ENCODE measurements at places on chromosomes 5 and 9.

DNA sequence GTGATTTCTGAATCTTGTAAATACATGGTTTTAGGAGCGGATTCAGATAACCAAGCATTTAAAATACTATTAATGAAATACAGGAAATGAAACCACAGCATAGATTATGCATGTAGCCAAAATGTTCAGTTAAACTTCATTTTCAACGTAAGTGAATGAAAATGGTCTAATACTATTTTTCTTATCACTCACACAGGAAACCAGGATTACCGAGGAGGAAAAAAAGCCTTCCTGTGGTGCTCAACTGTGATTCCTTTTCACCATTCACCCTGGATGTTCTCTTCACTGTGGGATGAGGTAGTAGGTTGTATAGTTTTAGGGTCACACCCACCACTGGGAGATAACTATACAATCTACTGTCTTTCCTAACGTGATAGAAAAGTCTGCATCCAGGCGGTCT lies 83.4 kb upstream of the ZNF169 start:
- no peak for DNase-seq

DNA sequence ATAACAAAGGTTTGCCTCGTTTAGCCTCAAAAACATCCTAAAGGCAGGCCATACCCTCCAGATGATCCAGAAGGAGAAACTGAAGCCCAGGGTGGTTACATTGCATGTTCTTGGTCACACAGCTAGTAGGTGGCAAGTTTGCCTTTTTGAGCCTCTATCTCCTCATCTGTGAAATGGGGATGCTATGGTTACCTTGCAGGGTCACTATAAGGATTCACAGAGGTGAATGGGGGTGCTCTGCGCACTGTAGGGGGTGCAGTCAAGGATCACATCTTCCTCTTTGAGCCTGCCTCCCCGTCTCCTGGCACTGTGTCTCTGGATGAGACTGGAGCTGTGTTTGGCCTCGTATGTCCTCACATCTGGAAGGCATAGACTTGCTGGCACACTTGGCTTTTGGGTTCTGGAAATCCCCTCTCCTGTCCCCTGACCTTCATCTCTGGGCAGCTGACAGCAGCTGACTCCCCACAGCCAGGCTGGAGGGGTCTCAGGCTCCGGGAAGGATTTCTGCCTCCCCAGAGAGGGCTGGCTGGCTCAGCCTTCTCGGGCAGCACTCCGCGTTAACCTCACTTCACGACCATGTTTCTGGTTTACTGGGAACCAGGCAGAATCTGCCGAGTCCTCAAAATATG lies 167.7 kb downstream of the RGS3 start:
- DNase-seq, result no peak

- no peak for DNase-seq
Observed at GRCh38 chr5:155529362-155529761, 515.8 kb downstream of the KIF4B start.

- DNase-seq, result no peak
Observed at GRCh38 chr5:1881098-1881572, 1.6 kb downstream of the IRX4 start.

- DNase-seq, result no peak
Observed at GRCh38 chr5:122398016-122398415, 86.0 kb downstream of the SNCAIP start.

GRCh38 chr5:67612961-67613360 lies 416.4 kb upstream of the CD180 start:
- DNase-seq, result no peak

- no peak for DNase-seq
Observed at GRCh38 chr5:97548739-97549080, 365.7 kb upstream of the RIOK2 start.

DNA sequence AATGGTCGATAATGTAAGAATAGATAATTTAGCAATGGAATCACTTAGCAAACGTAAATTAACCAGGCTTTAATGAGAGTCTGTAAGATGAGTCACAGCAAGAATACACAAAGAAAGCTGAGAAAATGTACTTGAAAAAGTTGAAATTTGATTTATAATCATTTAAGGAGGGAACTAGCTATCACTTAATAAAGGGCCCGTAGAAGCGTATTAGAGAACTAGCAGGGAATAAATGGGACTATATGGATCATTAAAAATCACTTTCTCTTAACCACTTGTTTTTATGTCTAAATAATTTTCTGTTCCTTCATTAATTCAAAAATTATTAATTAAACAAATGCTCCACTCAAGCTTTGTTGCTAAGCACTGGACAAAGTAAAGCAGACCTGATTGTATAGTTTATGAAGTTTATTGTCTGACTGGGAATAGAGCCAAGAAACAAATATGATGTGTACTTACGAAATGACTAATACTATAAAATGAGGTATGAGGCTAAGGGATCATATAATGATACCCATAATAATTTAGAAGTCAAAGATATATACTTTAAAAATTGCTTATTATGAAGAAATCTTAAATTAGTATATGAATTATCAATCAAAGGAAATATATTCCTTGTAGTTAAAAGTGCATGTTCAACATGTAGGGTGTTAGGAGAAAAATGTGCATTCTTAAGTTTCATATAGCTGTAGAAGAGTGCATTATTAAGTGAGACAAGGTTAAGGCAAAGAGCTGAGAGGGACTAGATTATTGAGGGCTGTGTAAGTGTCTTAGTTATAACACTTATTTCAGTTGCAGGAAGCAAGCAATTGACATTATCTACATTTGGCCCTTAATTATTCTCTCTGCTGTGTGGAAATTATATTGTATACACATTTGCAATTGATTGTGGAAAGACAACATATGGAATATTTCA lies 196.8 kb downstream of the PRDM9 start:
- DNase-seq, result no peak

GRCh38 chr5:64518793-64519192 lies 13.0 kb downstream of the RGS7BP start:
- no peak for DNase-seq

GRCh38 chr9:24297931-24298330 lies 247.8 kb downstream of the IZUMO3 start:
- DNase-seq, result no peak

DNA sequence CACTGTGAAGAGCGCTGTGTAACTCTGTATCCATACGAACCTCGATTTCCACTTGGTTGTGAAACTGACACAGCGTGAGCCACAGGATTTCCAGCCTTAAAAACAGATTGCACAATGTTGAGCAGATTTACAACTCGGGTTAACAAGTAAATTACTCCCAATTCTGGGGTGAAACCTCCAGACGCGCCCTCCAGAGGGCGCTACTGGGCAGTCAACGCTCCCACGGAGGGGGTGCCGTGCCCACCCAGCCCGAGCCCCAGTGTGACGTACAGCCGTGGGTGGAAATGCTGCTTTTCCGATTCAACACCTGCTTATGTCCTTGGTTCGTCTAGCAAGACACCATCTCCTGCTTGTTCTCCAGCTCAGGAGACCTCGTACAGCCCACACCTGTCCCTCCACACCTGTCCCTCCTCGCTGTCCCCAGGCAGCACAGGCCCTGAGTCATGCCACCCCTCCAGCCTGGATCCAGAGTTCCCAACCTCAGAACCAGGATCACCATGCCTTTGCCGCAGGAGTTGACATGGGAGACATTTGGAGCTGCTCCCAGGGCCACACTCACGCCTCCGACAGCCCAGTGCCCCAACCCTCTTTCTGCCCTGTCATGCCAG lies 34.4 kb upstream of the SLC6A3 start:
- no peak for DNase-seq

- no peak for DNase-seq
Observed at GRCh38 chr9:84357275-84357674, 16.7 kb upstream of the SLC28A3 start.

GRCh38 chr9:19554529-19554928 lies 145.7 kb downstream of the ACER2 start:
- DNase-seq, result no peak

- no peak for DNase-seq
Observed at GRCh38 chr5:37198061-37198460, 51.1 kb downstream of the CPLANE1 start.
